ENCODE measurements at places on chromosomes 12 and 14.

DNA sequence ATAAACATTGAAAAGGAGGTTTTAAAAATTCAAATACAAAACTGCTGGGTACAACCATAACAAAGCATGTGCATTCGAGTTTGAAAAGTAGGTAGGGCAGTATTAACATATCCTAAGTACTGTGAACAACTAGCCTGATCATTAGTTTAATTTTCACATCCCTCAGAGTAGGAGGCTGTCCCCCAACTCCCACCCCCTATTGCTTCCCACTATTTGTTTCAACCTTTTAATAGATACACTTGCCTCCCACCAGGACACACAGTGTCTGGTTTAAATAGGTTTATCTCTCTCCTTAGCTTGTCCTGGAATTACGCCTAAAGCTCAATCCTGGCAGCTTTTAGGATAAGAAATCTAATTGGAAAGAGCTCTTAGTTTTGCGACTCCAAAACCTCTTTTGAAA lies 2.1 kb downstream of the TAOK3 start:
- DNase-seq: no peak

DNA sequence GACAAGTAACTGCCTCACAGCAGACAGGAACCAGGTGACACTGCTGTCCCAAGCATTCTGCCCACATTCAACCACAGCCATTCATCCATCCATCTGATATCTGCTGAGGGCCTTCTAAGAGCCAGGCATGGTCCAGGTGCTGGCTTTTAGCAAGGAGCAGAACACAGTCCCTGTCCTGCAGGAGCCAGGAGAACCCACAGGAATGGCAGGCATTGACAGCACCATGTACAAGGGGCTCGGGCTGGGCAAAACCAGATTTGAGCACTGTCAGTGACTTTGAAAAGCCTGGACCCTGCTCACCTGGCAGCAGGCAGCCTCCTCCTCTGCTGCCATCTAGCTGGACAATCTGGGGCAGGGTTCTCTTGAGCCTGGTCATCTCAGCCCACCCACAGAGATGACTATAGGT lies 137.0 kb downstream of the ZFP36L1 start:
- no peak for DNase-seq

DNA sequence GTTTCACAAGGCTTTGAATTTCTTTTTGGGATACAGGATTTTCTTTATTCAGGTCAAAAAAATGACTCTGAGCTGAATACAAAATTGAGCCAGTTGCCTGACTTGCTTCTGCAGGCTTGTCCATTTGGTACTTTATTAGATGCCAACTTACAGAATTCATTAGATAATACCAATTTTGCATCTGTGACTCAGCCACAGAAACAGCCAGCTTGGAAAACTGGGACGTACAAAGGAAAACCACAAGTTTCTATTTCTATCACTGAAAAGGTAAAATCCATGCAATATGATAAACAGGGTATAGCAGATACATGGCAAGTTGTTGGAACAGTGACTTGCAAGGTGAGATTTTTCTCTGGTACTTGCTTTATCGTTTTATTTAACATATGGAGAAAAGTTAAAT lies 5.8 kb downstream of the AP5M1 start:
- no peak for DNase-seq

- DNase-seq: no peak
These were observed 22.1 kb upstream of the SRGAP1 start for GRCh38 chr12:63822352-63822751.

DNA sequence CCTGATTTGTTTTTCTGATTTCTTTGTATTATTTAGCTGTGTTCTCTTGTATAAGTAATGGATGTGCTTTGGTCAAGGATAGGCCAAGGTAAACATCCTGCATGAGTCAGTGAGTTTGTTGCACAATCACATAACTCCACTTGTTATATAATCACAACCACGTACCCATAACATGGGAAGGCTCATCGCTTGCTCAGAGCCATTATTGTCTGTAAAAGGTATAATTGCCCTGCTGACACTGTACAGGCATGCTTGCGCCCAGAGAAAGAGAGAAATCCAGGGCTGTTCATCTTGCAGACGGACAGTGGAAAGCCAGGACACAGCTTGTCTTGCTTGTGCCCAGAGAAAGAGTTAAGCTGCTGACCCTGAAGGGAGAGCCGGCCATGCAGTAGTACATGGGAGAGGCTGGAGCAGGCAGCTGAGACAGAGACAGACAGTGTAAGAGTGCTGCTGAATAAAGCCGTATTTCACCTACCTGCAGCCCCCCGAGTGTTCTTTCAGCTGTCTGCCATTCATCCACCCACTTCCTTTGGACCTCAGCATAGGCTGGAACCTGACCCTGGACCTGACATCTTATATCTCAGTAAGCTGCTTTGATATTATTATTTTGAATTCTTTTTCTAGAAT lies 174.7 kb upstream of the DAAM1 start:
- no peak for DNase-seq

- DNase-seq: peak; percentile 36
These were observed 960 bp upstream of the LRFN5 start for GRCh38 chr14:41605550-41606281.

GRCh38 chr12:62256408-62257096 lies 3.7 kb upstream of the USP15 start:
- DNase-seq: no peak

DNA sequence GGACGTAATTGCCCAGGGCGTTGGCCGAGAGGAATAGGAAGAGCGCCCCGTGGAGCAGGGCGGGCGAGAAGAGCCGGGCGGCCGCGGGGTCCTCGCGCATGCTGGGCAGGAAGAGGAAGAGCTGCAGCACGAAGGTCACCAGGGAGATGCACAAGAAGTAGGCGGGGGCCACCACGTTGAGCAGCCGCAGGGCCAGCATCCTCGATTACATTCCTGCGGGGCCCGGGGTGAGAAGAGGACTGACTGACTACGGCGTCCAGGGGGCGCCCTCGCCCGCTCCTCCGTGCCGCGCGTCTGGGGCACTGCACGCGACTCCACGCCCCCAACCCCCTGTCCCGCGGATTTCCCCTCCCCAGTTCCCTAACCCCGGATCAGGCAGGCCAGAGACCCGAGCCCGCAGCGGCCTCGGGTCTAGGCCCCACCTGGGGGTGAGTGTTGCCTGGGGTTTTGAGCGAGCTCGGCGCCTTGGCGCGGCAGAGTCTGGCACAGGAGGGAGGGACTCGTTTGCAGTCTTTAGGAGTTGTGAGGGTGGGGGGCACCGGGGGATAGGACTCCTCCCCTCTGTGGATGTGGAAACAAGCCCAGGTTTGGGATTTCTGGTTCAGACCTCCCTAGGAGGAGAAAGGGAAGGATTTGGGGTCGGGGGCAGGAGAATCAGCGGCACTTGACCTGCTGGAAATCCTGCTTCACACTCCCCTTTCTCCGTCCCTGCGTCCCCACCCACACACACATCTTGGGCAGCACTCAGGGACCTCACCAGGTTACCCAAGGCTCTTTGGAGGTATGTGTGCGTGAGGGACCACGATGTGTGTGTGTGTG lies 1.8 kb downstream of the ZDHHC22 start:
- DNase-seq: peak; percentile 64

GRCh38 chr12:104048162-104048561 lies 1.8 kb downstream of the GLT8D2 start:
- DNase-seq: no peak

DNA sequence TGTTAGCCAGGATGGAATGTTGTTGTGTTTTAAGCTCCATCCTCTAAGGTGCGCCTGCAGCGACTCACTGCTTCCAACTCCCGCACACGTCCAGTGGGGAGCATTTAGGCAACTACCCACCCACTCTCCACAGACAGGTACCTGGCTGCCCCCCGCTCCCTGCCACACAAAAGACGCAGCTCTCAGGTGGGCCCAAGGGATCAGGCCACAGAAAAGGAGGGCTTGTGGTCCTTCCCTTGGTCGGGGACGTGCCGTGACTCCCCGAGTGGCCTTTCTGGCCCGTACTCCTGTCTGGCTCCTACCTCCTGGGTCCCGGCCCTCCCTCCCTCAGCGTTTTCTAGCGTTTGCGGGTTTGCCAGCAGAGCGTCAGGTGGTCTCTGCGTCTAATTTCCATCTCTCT lies 16.2 kb downstream of the TEDC1 start:
- no peak for DNase-seq

GRCh38 chr12:91180582-91181395 lies 1.8 kb downstream of the DCN start:
- DNase-seq: no peak

DNA sequence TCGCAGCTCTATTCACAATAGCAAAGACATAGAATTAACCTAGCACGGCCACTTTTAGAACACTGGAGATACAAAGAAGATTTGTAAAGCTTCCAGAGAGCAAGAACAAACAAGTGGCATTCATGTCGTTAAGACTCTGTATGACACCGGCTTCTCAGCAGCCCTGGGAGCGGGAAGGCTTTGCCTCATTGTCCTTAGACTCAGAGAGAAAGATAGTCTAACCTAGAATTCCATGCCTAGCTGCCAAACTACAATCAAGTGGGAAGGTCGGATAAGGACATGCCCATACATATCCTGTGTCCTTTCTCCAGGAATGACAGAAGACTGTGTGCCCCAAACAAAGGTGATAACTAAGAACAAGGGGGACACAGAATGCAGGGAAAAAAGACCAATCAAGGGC lies 1038.3 kb downstream of the BCL11B start:
- DNase-seq: no peak

DNA sequence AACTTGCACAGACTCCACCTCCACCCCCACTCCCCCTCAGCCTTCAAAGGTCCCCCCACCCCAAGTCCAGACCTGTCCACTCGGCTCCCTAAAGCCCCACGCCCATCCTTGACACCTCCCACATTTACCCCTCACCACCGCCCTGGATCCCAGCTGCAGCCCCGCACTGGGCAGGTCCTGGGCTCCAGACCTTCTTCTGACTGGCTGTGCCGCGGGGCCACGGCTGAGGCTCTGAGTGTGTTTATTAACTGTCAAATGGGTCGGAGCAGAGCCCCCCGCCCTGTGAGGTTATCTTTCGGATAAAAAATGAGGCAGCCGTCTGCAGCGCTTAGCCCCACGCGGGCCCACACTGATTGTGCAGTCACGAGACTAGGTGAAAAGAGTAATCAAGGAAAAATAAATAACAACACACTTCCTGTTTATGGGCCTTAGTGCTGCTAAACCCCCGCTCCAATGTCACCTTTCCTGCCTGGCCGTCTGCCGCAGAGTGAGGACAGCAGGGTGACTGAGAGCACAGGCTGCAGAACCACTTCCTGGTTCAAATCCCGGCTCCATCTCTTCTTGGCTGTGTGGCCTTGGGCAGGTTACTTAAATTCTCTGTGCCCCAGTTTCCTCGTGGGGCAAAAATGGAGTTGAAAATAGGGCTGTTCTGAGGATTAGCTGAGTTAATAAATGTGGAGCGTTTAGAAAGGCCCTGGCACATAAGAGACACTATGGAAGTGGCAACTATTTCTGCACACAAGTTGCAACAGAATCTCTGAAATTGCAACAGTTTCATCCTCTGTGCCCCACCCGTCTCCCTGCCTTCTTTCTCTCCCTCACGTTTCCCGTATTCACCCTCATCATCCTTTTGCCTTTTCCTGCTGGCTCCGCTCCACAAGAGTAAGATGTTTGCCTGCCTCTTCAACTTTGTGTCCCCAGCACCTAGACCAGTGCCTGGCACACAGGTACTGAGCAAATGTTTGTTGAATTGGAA lies 9.4 kb downstream of the SETD1B start:
- DNase-seq: no peak

GRCh38 chr14:104700225-104700651 lies 10.8 kb downstream of the INF2 start:
- DNase-seq: no peak

- no peak for DNase-seq
These were observed 13.9 kb downstream of the GALNT6 start for GRCh38 chr12:51377099-51377984.

GRCh38 chr14:89241934-89242651 lies 174.9 kb downstream of the FOXN3 start:
- DNase-seq: no peak

GRCh38 chr12:12997156-12997555 lies 2.9 kb downstream of the HEBP1 start:
- DNase-seq: no peak

DNA sequence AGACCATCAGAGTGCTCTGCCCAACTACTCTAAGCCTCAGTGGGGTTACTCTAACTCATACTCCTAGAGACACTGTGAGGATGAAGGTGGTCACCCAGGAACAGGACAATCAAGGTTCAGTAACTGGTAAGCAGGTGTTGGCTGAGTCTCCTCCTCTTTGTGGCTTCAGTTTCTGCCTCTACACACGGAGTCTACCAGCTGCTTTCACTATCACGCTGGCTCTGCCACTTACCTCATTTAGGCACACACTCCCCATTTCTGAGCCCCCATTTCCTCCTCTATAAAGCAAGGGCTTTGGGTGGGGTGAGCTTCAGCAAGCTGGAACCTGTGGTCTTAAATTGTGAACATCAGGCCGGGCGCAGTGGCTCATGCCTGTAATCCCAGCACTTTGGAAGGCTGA lies 7.3 kb upstream of the TCHP start:
- no peak for DNase-seq

DNA sequence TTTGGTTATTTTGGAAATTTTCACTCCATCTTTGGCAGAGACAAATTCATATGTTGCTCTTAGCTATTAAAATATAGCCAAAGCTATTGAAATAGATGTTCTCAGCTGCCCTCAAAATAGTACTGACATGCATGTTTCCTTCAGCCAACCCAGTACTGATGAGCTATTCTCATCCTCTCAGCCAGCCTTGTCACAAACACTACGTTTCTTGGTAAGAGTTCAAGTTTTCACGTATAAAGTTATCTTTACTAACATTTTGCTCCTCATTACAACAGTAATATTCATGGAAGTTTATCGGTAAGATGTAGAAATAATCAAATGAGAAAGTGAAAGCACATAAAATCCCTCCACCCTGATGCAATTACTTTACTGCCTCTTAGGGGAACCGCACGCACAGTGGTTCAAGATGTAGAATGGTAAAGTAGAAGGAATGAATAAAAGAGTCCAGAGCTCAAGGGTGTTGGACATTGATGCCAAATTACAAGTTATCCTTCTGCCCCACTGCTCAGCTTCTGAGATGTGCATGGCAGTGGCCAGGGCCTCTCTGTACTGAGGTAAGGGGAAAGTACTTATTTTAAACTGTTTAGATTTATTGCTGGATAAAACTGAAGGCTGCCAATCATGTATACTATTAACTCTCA lies 20.7 kb downstream of the GCH1 start:
- no peak for DNase-seq

- no peak for DNase-seq
These were observed 23.0 kb downstream of the TRIM9 start for GRCh38 chr14:51071857-51072256.

DNA sequence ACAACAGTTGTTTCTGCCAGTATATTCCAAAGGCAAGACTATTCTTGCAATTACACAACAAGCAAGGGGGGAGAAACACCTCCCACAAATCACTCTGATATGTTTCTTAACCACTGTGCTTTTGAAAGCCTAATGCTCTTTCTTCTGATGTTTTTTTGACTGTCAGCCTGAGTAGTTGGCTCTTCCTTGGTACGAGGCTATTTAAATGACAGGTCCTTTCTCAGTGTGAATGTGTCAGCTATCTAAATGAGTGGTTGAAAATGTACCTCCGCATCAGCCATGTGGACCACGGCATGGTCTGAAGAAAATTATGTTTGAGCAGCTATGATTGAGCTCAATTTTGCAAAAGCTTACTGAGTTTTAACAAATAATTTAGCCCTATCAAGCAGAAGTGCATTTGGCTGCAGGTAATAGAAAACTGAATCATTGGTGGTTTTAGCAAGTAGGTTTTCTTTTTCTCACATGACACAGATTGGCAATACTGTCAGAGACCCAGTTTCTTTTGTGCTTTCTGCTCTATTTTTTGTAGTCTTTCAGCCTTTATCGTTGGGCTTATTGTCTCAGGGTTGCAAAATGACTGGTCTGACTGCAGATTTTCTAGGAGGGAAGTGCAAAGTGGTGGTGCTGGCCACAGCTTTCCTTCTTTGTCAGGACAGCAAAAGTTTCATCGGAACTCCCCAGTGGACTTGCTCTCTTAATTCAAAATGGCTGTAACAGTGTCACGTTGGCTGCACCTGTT lies 162.8 kb downstream of the RGS6 start:
- no peak for DNase-seq

All from neural crest cell (in vitro differentiated cells).